ENCODE measurements at places on chromosomes 7 and 10. TPM values are rescaled to one million over a fixed set of nuclear protein-coding genes. Genes with fewer than 3 reads are reported as not detected.

Gene AZGP1
- 31.0 TPM for total RNA-seq

Gene C7orf33
- not detected for total RNA-seq

Gene CRPPA
- 3.3 TPM for total RNA-seq

Gene PDGFA
- 23.0 TPM for total RNA-seq

Gene ACTR3C
- 12.1 TPM for total RNA-seq

Gene ADCY1
- 1.4 TPM for total RNA-seq

Gene PAX4
- not detected for total RNA-seq

Gene ASAH2
- total RNA-seq, result 0.92 TPM

All from upper lobe of left lung (tissue), 6 donors.